ENCODE measurements at places on chromosomes 12 and 14. TPM values are rescaled to one million over a fixed set of nuclear protein-coding genes. Genes with fewer than 3 reads are reported as not detected.

KLRC4 gene
- total RNA-seq: not detected

ABCC9 gene
- total RNA-seq: not detected

PARP11 gene
- 13.4 TPM for total RNA-seq

CLECL1 gene
- 1.7 TPM for total RNA-seq

ADAM20 gene
- 0.22 TPM for total RNA-seq

NPFF gene
- not detected for total RNA-seq

DPY19L2 gene
- total RNA-seq: not detected

LYZ gene
- total RNA-seq: 71.4 TPM

SERPINA5 gene
- not detected for total RNA-seq

AMHR2 gene
- total RNA-seq: not detected

CLSTN3 gene
- total RNA-seq: 29.1 TPM

DNA sequence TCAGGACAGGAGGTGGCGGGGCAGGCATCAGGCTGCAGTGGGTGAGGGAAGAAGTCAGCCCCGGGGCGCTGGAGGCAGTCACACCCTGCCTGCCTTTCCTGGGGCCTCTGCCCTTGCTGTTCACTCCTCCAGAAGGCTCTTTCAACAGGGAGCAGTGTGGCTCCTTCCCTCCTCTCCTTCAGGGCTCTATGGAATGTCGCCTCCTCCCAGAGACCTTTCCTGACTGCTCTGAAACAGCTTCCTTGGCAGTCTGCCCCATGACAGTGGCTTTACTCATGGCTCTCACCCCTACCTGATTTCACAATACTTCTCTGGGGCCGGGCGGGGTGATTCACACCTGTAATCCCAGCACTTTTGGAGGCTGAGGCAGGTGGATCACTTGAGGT is 7.1 kb downstream of the RHOF start:
- peaks cover 22% of the 10 kb centered on the region for H3K36me3 ChIP-seq
- peak overlapping the region; percentile 99 for H3K27ac ChIP-seq
- H3K4me1 ChIP-seq: peaks cover 100% of the 10 kb centered on the region
- peak overlapping the region; percentile 36 for H3K4me3 ChIP-seq

DNA sequence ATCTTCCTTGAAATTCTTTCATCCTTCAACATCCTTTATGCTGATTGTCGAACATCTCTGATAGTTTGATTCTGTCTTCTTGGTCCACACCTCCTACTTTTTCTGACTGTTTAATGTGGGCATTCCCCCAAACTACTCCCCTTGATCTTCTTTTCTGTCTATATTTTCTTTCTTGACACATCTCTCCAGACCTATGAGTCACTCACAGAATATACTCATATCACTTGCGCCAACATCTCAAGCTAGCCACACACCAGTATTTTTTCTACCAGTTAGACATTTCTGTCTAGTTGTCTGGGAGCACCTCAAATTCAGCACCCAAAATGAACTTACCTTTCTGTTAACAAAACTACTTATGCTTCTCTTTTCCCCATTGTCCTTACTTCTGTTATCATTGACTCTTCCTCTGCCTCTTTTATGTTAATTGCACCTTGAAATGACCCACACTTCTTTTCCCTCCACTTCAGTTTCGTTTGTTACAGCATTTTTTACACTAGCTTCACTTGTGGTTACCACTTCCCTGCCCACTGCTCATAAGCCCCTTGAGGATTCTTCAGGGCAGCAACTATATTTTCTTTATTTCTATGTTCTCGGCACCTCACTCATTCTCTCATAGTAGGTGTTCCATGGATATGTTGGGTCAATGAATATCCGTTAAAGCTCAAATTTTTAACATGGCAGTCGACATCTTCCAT is 33.5 kb downstream of the TSHR start:
- H3K36me3 ChIP-seq: no peaks in the 10 kb centered on the region
- H3K4me3 ChIP-seq: no peak overlapping the region
- no peak for DNase-seq
- no peak overlapping the region for H3K27ac ChIP-seq
- no peaks in the 10 kb centered on the region for H3K4me1 ChIP-seq
- H3K27me3 ChIP-seq: peaks cover 4% of the 10 kb centered on the region

- no peaks in the 10 kb centered on the region for H3K27me3 ChIP-seq
- no peak overlapping the region for H3K27ac ChIP-seq
- H3K36me3 ChIP-seq: no peaks in the 10 kb centered on the region
- no peaks in the 10 kb centered on the region for H3K4me1 ChIP-seq
- DNase-seq: no peak
- no peak overlapping the region for H3K4me3 ChIP-seq
Measured at GRCh38 chr12:59452259-59452658, 143.6 kb upstream of the SLC16A7 start.

GRCh38 chr12:7395950-7396349 is 48.0 kb downstream of the CD163L1 start:
- H3K27me3 ChIP-seq: peaks cover 6% of the 10 kb centered on the region
- H3K36me3 ChIP-seq: no peaks in the 10 kb centered on the region
- no peak overlapping the region for H3K4me3 ChIP-seq
- H3K4me1 ChIP-seq: no peaks in the 10 kb centered on the region

- H3K27me3 ChIP-seq: no peaks in the 10 kb centered on the region
- DNase-seq: peak; percentile 3
- H3K36me3 ChIP-seq: no peaks in the 10 kb centered on the region
- H3K4me1 ChIP-seq: peaks cover 16% of the 10 kb centered on the region
- peak overlapping the region; percentile 17 for H3K4me3 ChIP-seq
Measured at GRCh38 chr12:9364224-9365176, 156.3 kb upstream of the PZP start.

DNA sequence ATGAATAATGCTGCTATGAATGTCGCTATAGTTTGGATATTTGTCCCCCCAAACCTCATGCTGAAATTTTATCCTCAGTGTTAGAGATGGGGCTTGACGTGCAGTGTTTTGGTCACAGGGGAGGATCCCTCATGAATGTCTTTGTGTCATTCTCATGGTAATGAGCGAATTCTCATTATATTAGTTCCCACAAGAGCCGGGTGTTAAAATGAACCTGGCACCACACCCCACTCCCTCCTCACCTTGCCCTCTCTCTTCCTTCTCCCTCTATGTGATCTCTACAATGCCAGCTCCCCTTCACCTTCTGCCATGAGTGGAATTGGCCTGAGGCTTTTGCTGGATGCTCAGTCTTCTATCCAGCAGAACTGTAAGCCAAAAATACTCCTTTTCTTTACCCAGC is 37.5 kb upstream of the YAF2 start:
- H3K4me1 ChIP-seq: no peaks in the 10 kb centered on the region
- H3K36me3 ChIP-seq: no peaks in the 10 kb centered on the region

DNA sequence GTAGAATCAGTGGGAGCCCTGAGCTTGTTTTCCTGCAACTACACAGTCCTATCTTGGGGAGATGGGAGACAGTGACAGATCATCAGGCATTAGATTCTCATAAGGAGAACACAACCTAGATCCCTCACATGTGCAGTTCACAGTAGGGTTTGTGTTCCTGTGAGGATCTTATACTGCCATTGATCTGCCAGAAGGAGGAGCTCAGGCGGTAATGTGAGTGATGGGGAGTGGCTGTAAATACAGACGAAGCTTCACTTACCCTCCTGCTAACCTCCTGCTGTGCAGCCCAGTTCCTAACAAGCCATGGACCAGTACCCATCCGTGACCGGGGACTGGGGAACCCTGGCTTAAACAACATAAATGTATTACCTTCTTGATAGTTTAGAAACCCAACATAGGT is 1034.1 kb downstream of the BCL11B start:
- no peak overlapping the region for H3K4me3 ChIP-seq
- H3K27me3 ChIP-seq: no peaks in the 10 kb centered on the region
- peak; percentile 39 for DNase-seq
- H3K4me1 ChIP-seq: peaks cover 15% of the 10 kb centered on the region
- H3K36me3 ChIP-seq: no peaks in the 10 kb centered on the region

DNA sequence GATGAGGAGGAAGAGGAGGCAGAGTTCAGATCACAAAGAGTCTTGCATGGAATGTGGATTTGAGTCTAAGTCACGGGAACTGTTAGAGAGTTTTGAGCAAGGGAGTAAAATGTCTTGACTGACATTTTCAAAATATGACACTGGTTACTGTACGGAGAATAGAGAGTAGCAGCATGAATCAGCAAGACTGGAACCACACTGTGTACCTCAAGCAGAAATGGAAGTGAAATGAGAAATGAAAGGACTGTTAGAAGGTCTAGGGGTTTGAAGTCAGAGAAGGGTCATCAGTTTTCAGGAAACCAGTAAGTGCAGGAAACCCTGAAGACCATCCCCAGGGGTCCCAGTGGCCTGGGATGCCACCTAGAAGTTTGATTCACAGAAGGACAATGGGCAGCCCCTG is 236.3 kb downstream of the GALC start:
- H3K27ac ChIP-seq: no peak overlapping the region
- DNase-seq: no peak
- H3K36me3 ChIP-seq: no peaks in the 10 kb centered on the region
- H3K4me3 ChIP-seq: no peak overlapping the region
- H3K4me1 ChIP-seq: no peaks in the 10 kb centered on the region

- no peaks in the 10 kb centered on the region for H3K27me3 ChIP-seq
- no peak overlapping the region for H3K4me3 ChIP-seq
- DNase-seq: no peak
- no peak overlapping the region for H3K27ac ChIP-seq
Measured at GRCh38 chr12:269191-269590, 6.6 kb upstream of the SLC6A13 start.

- H3K4me3 ChIP-seq: no peak overlapping the region
- H3K36me3 ChIP-seq: no peaks in the 10 kb centered on the region
- H3K27ac ChIP-seq: no peak overlapping the region
Measured at GRCh38 chr14:85616386-85616885, 86.5 kb downstream of the FLRT2 start.

DNA sequence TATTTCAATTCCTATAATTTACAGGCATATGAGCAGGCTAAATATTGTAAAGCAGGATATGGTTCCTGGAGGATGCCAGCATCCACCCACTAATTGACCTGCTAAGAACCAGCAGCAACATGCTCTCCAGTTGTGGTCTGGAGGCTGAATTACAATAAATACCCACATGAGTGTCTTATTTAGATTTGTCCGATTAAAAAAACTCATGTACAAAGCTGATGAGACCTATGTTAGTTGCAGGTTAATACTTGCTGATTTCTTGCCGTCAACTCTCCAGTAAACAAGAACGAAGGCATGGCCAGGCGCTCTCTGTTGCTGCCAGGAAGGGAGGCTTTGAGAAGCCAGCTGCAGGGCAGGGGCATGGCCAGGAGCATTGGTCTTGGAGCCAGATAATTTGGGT is 169.3 kb upstream of the PRICKLE1 start:
- DNase-seq: no peak
- no peaks in the 10 kb centered on the region for H3K4me1 ChIP-seq
- no peaks in the 10 kb centered on the region for H3K27me3 ChIP-seq

- H3K27me3 ChIP-seq: peaks cover 32% of the 10 kb centered on the region
- H3K4me1 ChIP-seq: peaks cover 5% of the 10 kb centered on the region
- DNase-seq: no peak
Measured at GRCh38 chr12:84913129-84913515, 523 bp upstream of the SLC6A15 start.
